Daoy (cell line): ENCODE measurements at places on chromosomes 12 and 14.
A peak's percentile ranks its signal among the peaks of the same experiment; 100 is the strongest.

- DNase-seq = no peak
These were observed 1.6 kb downstream of the FGF6 start for GRCh38 chr12:4444031-4444430.

GRCh38 chr12:92134638-92135274 lies 10.9 kb downstream of the BTG1 start:
- DNase-seq = peak; percentile 45

DNA sequence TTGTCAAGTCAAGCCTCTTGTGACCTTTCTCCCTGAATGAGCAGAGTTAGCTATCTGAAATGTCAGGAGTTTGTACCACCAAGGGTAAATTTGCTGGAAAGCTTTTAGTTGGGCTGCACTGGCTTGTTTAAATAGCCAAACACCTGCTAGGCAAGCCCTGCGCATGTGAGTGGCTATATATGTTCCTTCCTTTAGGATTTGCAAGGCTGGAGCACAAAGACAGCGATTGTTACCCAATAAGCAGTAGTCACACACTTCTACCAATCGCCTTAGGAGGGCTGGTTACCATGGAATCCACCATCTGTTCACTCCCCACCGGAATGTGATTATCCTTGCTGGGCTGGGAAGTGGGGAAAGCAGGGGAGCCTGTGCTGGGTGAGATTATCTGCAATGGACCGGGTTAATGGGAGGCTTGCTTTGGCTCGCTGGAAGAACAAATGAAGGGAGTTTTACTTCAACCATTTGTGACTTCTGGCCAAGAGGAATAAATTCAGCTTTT lies 102.5 kb downstream of the FGD4 start:
- DNase-seq = peak; percentile 44

- DNase-seq = no peak
These were observed 3.8 kb downstream of the ASIC1 start for GRCh38 chr12:50061171-50061570.

DNA sequence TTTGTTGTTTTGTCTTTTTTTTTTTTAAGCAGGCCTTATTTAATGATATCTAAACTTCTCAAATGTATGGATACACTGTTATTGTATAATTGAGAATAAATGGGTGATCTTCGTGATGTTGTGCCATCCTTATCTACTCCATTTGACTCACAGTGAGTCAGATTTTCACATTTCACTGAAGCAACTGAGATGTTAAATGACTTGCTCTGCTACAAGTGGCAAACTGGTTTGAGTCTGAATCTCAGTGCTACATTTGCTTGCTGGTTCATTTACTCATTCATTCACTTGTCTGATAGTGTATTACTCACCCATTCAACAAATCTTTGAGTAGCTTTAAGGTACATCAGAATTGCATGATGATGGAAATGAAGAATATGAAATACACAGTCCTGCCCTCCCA lies 2.6 kb downstream of the KIAA0586 start:
- peak; percentile 71 for DNase-seq

DNA sequence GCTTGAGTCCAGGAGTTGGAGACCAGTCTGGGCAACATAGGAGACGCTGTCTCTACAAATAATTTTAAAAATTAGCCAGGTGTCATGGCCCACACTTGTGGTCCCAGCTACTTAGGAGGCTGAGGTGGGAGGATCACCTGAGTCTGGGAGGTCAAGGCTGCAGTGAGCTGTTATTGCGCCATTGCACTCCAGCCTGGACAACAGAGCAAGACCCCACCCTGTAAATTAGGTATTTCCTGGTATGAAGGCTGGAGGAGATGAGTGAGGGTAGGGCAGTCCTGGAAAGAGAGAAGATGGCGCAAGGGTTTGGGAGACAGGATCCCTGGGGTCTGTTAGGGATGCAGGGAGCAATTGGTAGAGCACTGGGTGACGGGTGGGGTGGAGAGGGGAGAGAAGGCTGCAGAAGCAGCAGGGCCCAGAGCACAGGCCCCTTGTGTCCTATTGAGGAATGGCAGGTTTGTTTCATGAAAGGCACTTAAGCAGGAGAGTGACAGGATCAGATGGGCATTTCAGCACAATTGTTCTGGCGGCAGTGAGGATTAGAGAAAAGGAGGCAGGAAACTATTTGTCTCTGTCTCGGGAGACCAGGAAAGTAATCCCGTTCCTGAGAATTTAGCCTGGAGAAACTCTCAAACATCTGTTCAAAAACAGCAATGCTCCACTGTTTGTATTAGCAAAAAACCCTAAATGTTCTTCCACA lies 47.2 kb upstream of the KTN1 start:
- no peak for DNase-seq

GRCh38 chr12:43848226-43848507 lies 12.3 kb downstream of the TMEM117 start:
- no peak for DNase-seq

GRCh38 chr12:26750531-26751175 lies 82.3 kb downstream of the ITPR2 start:
- DNase-seq = no peak

GRCh38 chr12:45732250-45732649 lies 2.7 kb downstream of the ARID2 start:
- DNase-seq = no peak

GRCh38 chr12:84073401-84073800 lies 839.2 kb downstream of the SLC6A15 start:
- no peak for DNase-seq

- no peak for DNase-seq
These were observed 12.1 kb upstream of the SLC10A1 start for GRCh38 chr14:69808919-69809808.

GRCh38 chr12:132561427-132562156 lies 48.8 kb downstream of the LRCOL1 start:
- DNase-seq = peak; percentile 48

GRCh38 chr14:104282332-104283196 lies 144.2 kb downstream of the KIF26A start:
- DNase-seq = no peak

DNA sequence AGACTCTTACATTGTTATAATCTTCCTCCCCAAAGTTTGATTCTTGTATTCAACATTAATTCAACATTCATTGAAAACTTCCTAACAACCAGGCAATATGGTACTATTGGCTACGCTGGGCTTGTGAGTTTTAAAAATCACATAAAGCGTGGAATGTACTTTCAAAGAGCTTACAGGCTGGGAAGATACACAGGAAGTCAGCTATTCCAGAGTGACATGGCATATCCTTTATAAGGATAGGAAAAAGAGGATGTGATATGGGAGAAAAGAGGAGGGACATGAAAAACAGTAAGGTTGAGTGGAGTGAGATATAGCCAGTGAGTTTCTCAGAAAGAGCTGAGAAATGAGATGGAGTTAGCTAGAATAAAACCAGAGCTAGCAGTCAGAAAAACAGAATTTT lies 103.6 kb upstream of the ATF7IP start:
- no peak for DNase-seq

GRCh38 chr14:85483037-85483436 lies 46.9 kb upstream of the FLRT2 start:
- no peak for DNase-seq

DNA sequence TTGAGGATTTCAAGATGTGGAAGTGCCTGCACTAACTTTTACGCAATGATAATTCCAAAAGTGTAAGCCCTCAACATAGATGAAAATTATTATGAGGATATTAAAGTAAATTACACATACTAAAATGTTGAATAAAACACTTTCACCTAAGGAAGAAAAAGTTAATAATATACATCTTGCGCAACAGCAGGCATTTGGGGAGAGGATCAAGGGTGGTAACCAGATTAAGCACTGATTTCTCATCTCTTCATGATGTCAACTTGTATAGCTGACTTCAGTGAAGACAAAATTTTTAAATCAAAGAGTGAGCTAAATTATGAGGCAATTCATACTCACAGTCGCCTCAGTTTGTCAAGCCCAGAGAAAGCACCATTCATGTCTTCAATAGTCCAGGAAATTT lies 33.8 kb downstream of the LRIG3 start:
- no peak for DNase-seq

GRCh38 chr12:104219908-104220404 lies 4.4 kb downstream of the TXNRD1 start:
- peak; percentile 93 for DNase-seq

DNA sequence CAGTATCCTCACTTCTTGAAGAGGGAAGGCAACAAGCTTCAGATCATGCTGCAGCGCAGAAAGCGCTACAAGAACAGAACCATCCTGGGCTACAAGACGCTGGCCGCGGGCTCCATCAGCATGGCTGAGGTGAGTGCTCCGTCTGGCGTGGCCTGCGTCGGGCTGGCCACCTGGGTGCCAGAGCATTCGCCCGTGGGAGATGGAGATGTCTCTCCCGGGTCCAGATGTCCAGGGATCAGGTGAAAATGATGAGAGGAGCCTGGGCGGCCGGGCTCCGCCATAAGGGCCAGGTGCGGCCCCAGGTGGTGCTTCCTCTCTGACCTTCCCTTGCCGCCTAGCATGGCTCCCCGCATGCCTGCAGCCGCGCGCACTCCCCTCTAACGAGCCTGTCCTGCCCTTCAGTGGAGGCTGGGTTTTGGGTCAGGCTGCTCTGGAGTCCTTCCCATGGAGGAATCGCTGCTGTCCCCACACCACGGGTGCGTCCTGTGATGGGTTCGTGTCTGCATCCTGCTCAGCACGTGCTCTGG lies 40.6 kb downstream of the PACS2 start:
- DNase-seq = no peak

DNA sequence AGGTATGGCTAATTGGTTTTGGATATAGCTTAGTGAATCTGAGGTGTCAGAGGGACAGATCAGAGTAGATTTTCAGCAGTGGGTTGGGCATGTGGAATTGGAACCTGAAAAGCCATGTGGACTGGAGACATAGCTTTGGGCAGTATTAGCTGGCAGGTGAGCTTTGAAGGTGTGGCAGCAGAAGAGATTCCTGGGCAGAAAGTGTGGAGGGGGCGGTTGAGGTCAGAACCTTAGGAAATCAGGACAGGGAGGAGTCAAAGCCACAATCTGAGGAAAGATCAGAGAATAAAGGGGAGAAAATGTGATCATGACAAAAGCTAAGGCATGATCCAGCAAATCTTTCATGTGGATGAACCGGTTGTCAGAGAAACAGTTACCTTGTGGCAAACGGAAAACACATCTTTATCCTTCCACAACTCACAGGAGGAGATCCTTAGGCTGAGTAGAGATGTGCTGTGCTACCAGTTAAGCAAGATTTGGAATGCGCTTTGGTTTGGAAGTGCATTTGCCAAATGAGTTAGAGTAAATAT lies 56.4 kb downstream of the PTGER2 start:
- no peak for DNase-seq

GRCh38 chr12:69028941-69029729 lies 96.2 kb upstream of the CPM start:
- no peak for DNase-seq

GRCh38 chr14:65206078-65206447 lies 103.7 kb upstream of the MAX start:
- DNase-seq = no peak

DNA sequence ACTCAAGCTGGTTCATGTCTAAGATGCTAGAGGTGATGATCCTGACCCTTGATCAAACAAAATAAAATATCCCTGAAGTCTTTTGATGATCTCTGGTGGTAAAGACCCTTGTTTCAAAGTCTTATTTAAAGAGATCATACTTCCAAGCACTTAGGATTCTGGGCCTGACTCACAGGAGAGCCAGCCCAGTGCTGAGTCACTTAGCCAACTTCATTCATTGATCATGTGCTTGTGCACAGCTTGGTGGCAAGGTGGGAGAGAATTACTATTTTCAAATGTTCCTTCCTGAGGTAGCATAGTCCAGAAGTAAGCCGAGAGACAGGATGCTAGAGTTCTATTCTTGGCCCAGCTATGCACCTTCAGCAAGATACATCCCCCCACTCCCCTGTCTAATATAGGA lies 40.6 kb downstream of the SCN8A start:
- peak; percentile 79 for DNase-seq

DNA sequence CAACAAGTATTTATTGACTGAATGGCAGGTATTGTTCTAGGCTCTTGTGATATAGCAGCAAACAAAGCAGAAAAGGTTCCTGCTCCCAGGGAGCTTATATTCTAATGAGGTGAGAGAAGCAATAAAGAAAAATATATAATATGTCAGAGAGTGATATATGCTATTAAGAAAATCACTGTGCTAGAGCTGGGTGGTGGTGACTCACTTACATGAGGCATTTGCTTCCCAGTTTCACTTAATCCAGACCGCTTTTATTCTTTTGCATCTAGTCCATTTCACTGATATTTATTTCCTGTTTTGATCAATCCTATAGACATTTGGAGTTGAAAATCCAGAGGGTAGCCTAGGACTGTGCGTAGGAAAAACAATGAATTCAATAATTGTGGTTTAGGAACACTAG lies 17.5 kb downstream of the TRHDE start:
- peak; percentile 19 for DNase-seq

DNA sequence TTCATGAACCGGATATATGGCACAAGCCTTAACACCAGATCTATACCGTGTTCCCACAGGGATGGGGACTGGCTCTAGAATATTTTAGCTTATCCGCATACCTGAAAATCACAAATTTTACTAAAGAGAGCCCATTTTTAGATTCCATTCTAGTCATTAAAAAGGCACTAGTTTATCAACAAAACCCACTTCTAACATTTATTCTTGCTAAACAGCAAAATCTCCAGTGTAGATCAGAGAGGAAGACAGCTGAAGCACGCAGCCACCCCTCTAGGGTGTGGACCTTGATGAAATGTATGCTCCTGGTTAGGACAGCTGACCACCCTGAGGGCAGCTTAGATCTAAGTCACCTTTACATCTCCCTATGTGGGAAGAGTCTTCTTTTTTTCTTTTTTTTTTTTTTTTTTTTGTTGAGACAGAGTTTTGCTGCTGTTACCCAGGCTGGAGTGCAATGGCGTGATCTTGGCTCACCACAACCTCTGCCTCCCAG lies 62.4 kb downstream of the EID3 start:
- DNase-seq = no peak

DNA sequence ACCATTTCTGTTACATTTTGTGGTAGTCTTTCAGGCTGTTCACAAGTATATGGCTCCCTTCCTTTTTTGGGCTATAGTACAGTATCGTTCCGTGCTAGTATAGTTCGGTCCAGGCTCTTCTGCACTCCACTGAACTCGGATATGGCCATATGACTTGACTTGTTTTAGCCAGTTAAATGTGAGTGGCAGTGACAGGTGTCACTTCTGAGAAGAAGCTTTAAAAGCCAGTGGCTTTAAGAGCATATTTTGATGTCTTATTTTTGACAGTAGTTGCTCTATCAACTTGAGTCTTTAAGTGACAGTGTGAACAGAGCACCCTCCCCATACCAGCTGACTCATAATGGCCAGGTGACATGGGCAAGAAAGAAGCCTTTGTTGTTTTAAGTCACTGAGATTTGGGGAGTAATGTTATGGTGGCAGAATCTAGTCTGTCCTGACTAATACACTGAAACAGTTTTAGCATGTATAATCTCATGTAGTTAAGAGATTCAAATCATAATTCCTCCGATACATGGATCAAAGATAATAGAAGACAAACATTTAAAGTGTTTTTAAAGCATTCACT lies 64.6 kb downstream of the ANO4 start:
- no peak for DNase-seq
